CD4-positive, alpha-beta T cell treated with Interleukin-17A for 4 hours (primary cell): ENCODE measurements at places on chromosomes 3 and 15.

GRCh38 chr3:85670634-85671205 lies 711.9 kb downstream of the CADM2 start:
- DNase-seq, result no peak

- DNase-seq, result no peak
Measured at GRCh38 chr3:38088126-38089078, 48.5 kb downstream of the ACAA1 start.

GRCh38 chr3:1696669-1697275 lies 401.9 kb upstream of the CNTN4 start:
- DNase-seq, result no peak

GRCh38 chr15:42608110-42608531 lies 32.7 kb downstream of the STARD9 start:
- DNase-seq, result peak; percentile 44

DNA sequence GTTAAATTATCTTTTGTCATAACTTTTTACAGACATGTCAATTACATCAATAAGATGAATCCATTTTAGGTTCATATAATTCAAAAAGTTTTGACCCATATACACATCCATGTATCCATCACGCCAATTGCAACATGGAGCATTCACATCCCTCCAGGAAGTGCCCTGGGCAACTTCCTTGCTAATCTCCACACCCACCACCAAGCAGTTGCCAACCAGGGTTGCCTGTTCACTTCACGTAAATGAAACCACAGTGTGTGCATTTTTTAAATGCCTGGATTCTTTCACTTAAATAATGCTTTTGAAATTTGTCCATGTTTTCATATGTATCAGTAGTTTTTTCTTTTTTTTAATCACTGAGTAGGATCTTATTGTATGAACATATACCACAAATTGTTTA lies 40.7 kb upstream of the LYZL4 start:
- DNase-seq, result no peak

GRCh38 chr3:175735866-175736265 lies 876.7 kb downstream of the NAALADL2 start:
- DNase-seq, result no peak

GRCh38 chr3:184485906-184486305 lies 75.7 kb upstream of the EPHB3 start:
- DNase-seq, result no peak

DNA sequence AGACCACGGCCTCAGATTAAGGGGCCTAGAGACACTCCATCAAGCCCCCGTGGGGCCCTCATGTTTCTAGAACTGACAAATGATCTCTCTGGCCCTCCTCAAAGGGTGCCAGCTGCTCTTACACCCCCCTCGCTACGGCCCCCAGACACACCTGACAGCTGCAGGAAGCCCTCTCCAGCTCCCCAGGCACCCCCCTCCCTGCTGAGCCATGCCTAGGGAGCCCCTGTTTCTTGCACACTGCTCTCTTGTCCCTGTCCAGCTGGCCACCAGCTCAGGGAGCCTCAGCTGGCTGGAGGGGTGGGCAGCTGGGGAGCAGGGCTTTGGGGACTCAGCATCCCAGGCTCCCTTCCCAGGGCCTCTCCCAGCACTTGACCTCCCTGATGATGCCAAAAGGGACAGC lies 14.8 kb downstream of the TNK2 start:
- no peak for DNase-seq

DNA sequence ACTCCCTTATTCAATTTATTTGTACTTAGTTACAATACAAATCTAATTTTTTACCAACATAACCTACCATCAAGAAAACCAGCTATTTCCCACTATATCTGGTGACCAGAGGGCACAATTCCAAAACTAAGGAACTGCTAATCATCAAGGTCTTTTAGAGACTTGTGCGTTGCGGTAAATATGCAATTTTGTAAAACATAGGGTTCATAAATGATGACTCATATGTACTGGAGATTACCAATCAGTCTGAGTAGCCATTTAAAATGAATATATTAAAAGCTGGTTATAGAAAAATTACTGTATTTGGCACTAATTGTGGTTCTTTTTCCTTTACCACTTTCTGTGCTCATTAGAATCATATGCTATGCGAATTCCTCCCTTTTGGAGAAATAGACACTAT lies 859.6 kb downstream of the ROBO1 start:
- DNase-seq, result no peak

GRCh38 chr3:133424937-133425869 lies 25.3 kb downstream of the BFSP2 start:
- DNase-seq, result no peak

GRCh38 chr15:90868261-90868689 lies at the start of gene FURIN:
Gene FURIN, plus strand, starts transcription at chr15:90868588. Its CDS starts 7,153 bp downstream, at chr15:90875741.
- DNase-seq, result peak; percentile 3

DNA sequence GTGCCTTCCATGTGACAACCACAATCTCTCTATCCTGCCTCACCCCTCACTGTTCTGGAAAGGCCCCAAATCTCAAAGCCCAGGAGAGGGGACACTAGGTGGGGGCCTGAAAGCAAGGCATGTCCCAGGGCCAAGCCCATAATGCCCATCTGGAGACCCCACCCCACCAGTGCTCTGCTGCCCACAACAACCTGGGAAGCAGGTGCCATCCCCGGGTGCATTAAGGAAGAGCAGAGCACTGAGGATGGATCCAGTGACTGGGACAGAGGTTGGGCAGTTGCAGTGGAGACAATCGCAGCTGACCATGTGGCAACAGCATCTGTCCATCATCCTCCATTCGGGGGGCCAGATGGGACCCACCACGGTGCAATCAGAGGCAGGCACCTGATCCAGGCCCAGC lies 106.2 kb upstream of the PRR20G start:
- no peak for DNase-seq

DNA sequence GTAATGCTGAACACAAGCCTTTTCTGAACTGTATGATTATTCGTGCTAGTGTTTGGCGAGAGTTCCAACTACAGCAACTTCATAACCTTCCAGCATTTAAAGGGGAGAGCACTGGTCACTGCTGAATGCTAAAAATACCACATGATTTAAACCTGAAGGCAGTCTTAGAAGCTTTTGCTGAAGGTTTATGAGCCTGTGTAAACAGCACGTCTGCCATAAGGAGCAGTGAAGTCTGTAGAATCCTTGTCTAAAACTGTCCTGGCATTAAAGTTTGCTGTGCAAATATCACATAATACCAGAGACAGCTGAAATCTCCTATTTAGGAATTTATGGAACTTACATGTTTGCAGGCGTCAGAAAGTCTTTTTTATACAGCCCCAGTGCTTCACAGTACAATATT lies 5.9 kb downstream of the SATB1 start:
- DNase-seq, result no peak

- DNase-seq, result no peak
Measured at GRCh38 chr3:58880182-58880581, 169.6 kb downstream of the CFAP20DC start.

DNA sequence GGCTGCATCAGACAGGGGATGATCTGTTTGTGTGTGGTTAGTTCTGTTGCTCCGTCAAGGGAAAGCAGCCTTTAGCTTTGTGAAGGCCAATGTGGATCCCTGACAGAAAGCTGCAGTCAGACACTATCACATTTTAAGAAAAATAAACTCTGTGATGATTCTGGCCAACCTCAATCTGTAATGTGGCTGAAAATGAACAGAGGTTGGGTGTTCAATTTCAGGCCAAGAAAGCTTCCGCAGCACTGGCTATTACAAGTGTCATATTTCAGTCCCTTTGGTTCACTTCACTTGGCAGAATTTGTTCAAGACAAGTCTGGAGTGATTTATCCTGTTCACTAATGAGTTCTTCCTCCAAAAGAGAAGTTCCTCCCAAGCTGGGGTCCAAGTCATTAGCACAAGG lies 571.8 kb upstream of the IL12A start:
- DNase-seq, result no peak

DNA sequence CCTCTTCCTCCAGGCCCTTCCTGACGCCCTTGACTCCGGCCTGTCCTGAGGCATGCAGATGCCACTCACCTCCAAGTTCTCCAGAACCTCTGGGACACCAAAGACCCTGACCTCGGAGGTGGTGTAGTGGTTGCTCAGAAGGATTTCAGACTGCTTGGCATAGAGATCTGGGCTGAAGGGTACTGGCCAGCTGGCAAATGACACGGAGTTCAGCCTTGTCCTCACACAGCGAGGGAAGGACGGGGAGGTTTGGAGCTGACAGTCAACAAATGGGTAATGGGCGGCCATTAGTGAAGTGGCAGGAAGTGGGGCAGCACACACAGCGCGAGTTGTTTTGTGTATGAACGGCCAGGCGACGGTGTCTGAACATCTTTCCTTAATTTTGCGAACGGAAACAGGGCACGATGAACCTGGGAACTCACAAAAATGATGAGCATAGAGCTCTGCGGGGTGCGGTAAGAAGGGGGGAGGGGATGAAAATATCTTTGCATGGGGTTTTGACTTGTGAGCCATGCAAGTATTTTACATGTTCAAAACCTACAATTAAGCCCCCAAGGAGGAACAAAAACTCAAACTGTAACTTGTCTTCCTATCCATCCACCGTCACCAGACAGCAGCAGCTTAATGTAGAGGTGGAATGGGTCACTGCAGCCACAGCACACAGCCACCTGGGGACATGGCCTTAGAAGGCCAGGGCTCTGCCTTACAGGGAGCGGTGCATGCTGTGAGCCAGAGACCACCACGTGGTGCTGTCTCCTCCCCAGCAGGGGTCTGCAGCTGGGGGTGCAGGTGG lies 43.6 kb upstream of the RPL32 start:
- no peak for DNase-seq

- DNase-seq, result peak; percentile 71
Measured at GRCh38 chr3:66394019-66394752, 106.6 kb downstream of the LRIG1 start.

DNA sequence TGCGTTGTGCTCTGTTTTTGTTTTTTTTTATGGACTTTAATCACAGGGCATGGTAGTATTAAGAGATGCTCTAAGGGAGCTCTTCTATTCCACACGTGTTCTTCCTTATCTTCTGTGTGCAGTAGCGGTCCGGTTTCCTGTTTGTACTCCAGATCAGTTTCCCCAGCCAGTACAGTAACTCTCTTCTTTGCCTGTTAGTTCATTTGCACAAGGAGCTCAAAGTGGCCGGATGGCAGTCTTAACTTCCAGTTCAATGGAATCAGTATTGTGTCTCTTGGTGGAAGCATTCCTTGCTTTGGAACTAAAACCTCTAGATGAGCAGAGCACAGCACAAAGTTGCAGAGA lies 122.0 kb downstream of the KLF13 start:
- DNase-seq, result no peak

GRCh38 chr3:167437428-167438139 lies 36.3 kb downstream of the SERPINI2 start:
- no peak for DNase-seq

DNA sequence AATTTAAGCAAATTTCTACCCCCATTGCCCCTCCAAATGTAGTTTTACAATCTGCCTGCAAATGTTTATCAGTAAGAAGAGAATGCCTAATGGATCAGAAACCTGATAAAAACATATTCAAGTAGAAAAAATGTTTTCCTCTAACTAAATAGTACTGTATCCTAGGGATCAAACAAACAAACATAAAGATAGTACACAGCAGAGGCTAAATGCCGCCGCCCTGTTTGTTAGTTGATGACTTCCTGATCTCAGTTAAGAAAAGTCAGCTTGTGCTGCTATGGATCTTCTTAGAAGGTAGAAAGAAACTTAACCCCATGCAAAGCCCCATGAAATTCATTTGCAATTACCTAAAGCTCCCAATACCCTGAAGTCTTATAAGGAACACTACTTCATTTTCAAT lies 387.3 kb upstream of the THBS1 start:
- DNase-seq, result no peak

GRCh38 chr3:45932112-45932511 lies 11.2 kb upstream of the CXCR6 start:
- DNase-seq, result no peak

DNA sequence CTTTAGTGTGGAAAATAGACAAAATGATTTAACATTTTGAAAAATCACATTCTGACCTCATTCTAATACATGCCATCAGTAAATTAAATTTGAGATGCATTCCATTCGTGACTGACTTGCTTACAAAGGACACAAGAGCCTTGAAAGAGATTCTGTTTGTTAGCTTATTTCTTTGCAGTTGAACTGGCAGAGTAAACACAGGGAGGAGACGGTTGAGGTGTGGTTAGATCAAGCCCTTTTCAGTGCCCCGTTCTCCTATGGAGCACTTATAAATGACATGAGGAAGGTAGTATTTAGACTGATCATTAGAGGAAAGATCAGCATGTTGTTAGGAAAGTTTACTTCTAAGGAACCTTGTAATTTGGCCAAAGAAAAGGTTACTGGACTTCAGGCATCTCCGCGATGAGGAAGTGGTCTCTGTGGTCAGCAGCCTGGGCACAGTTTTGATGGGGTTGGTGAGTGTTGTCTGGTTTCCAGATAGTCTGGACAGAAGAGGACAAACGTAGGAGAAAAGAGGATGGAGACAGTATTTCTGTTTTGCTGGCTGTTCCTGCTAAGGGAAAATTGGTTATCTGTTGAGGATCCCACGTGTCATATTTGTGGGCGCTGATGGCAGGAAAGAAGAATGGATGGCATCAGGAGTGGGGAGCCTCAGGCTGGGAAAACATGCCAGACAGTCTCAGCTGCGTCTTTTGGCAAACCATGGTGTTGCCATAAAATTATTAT lies 328.9 kb upstream of the TBL1XR1 start:
- DNase-seq, result no peak

DNA sequence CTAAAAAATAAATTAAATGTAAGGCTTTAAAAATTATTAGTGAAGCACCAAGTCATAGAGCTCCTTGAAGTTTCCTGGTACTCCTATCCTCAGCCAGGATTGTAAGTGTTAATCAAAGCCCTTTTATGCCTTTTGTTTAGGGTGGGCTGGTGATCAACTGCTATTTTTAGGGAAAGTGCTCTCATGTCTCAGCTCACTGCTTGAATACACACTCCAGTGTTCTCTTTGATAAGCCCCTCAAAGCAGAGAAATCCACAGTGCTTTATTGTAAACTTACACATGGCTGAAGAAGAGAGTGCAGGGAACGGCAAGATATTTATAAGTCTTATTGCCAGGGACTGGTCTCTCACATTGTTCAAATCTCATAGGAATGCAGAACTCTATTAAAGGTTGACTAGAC lies 156.4 kb upstream of the AZI2 start:
- DNase-seq, result no peak

- DNase-seq, result no peak
Measured at GRCh38 chr3:188631291-188632010, 477.5 kb downstream of the LPP start.

DNA sequence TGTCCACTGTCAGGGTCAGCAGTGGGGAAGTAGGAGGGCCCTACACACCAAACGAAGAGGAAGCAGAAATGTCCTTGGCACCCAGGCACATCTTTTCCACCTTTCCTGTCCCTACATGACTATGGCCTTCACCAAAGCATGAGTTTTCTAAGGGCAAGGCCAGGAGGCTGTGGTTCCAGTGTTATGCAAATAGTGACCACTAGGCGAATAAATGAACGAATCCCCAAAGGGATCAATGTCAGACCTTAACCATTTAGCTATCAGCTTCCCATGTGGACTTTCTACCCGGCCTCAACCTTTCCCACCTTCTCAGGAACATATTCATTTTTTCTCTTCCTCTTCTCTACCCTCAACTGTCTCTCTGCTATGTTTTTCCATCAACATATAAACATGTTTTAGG lies 63.1 kb downstream of the NTRK3 start:
- no peak for DNase-seq
